ENCODE measurements at places on chromosomes 2 and 18. TPM values are rescaled to one million over a fixed set of nuclear protein-coding genes. Genes with fewer than 3 reads are reported as not detected.

C18orf54 gene
- 15.6 TPM for total RNA-seq

UGT1A6 gene
- not detected for total RNA-seq

CERKL gene
- total RNA-seq, result 0.72 TPM

COX7A2L gene
- 85.2 TPM for total RNA-seq

CDH7 gene
- total RNA-seq, result 2.3 TPM

ABCG5 gene
- total RNA-seq, result not detected

GPR75 gene
- total RNA-seq, result 4.8 TPM

IGFBP5 gene
- total RNA-seq, result 5.4 TPM

ANKRD29 gene
- total RNA-seq, result 2.6 TPM

SERTAD2 gene
- total RNA-seq, result 20.8 TPM

CCDC121 gene
- total RNA-seq, result 4.4 TPM

GRCh38 chr2:127424598-127425520 lies 6.6 kb downstream of the PROC start:
- no peaks in the 10 kb centered on the region for H3K36me3 ChIP-seq
- DNase-seq, result no peak
- no peaks in the 10 kb centered on the region for H3K27me3 ChIP-seq
- no peaks in the 10 kb centered on the region for H3K4me1 ChIP-seq
- no peak overlapping the region for H3K4me3 ChIP-seq

GRCh38 chr2:16614314-16614860 lies 51.2 kb downstream of the CYRIA start:
- no peaks in the 10 kb centered on the region for H3K27me3 ChIP-seq
- no peak overlapping the region for H3K4me3 ChIP-seq
- peaks cover 71% of the 10 kb centered on the region for H3K4me1 ChIP-seq
- DNase-seq, result peak; percentile 61
- peak overlapping the region; percentile 79 for H3K27ac ChIP-seq

DNA sequence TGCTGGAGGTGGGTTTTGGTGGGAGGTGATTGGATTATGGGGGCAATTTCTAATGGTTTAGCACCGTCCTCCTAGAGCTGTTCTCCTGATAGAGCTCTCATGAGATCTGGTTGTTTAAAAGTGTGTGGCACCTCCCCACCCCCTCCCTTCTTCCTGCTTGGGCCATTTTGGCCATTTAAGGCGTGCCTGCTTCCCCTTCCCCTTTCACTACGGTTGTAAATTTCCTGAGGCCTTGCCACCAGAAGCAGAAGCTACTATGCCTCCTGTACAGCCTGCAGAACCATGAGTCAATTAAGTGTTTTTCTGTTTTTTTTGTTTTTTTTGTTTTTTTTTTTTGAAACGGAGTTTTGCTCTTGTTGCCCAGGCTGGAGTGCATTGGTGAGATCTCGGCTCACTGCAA lies 335.7 kb upstream of the HS6ST1 start:
- H3K36me3 ChIP-seq, result no peaks in the 10 kb centered on the region
- no peak for DNase-seq
- H3K27me3 ChIP-seq, result no peaks in the 10 kb centered on the region
- no peaks in the 10 kb centered on the region for H3K4me1 ChIP-seq
- no peak overlapping the region for H3K27ac ChIP-seq

GRCh38 chr2:45575881-45576280 lies 35.2 kb downstream of the SRBD1 start:
- H3K27ac ChIP-seq, result no peak overlapping the region
- H3K27me3 ChIP-seq, result no peaks in the 10 kb centered on the region
- peaks cover 34% of the 10 kb centered on the region for H3K4me1 ChIP-seq
- no peak for DNase-seq

DNA sequence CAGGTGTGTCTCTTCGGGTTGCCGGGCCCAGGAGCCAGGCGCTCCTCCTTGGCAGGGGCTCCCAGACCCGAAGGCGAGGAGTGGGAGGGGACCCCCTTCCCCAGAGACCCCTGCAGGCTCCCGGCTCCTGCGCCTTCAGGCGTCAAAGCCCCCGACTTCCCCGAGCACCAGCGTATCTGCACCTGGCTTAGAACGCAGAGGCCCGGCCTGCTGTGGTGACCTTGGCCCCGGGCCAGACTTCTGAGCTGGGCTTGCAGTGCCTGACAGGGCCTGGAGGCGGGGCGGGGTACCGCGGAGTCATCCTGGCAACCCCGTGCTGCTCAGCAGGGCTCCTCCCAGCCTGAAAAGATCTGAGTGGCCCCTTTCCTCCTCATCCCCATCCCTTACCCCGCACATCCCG lies 27.0 kb downstream of the SKA1 start:
- H3K27ac ChIP-seq, result no peak overlapping the region
- H3K27me3 ChIP-seq, result no peaks in the 10 kb centered on the region
- peak; percentile 25 for DNase-seq
- H3K4me3 ChIP-seq, result no peak overlapping the region

DNA sequence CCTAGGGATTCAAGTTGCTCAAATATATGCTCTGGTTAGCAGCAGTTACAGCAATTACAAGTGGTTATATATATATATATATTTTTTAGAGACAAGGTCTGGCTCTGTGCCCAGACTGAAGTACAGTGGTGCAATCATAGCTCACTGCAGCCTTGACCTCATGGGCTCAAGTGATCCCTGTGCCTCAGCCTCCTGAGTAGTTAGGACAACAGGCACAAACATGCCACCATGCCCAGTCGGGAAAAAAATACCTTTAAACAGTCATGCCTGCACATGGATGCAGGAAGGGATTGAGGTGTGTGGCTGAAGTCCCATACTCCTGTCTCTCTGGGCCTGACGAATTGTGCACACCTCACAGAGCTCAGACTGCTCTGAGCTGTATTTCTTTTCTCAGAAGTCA lies 19.6 kb upstream of the DNAH7 start:
- no peak overlapping the region for H3K27ac ChIP-seq
- DNase-seq, result no peak
- H3K36me3 ChIP-seq, result no peaks in the 10 kb centered on the region
- no peaks in the 10 kb centered on the region for H3K27me3 ChIP-seq
- no peak overlapping the region for H3K4me3 ChIP-seq

GRCh38 chr2:237315829-237316225 lies 98.1 kb downstream of the COL6A3 start:
- no peak overlapping the region for H3K27ac ChIP-seq
- H3K4me3 ChIP-seq, result no peak overlapping the region
- H3K36me3 ChIP-seq, result no peaks in the 10 kb centered on the region
- no peak for DNase-seq
- H3K4me1 ChIP-seq, result no peaks in the 10 kb centered on the region

DNA sequence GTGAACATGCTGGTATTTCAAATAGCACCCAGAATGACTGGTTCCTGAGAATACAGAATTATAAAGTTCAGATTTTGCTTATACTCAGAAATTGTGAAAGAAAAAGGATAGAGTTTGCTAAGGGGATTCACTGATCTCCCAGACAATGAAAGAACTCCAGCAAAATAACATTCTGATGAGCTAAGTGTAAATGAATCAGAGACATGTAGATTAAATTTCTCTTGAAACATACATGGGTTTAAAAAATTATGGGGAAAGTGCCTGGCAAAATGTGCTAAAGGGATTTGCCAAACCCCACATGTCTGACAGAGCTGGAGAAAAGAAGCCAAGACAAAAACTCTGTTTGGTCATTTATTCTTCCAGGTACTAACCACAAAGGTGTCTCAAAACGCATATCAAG lies 116.3 kb downstream of the FTCDNL1 start:
- H3K4me1 ChIP-seq, result peaks cover 21% of the 10 kb centered on the region
- no peaks in the 10 kb centered on the region for H3K27me3 ChIP-seq
- H3K27ac ChIP-seq, result no peak overlapping the region
- DNase-seq, result no peak

DNA sequence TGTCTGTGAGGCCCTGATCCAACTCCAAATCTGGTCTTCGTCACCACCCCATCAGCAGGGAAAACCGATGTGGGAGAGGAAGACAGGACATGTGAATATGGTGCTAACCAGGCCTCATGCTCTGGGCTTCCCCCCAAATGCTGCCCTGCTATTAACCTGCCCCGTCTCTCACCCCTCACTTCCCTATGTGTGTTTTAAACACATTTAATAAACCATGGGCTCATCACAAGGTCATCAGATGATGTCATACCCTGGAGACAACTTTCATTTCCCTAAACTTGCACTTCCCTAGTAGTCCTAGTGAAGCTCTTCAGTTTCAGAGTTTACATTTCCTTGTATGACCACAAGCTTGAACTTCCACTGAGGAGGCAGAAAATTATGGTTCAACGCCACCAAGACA lies 49.9 kb downstream of the CD8B2 start:
- H3K36me3 ChIP-seq, result no peaks in the 10 kb centered on the region
- DNase-seq, result no peak
- H3K27me3 ChIP-seq, result peaks cover 4% of the 10 kb centered on the region
- no peak overlapping the region for H3K4me3 ChIP-seq
- no peaks in the 10 kb centered on the region for H3K4me1 ChIP-seq

DNA sequence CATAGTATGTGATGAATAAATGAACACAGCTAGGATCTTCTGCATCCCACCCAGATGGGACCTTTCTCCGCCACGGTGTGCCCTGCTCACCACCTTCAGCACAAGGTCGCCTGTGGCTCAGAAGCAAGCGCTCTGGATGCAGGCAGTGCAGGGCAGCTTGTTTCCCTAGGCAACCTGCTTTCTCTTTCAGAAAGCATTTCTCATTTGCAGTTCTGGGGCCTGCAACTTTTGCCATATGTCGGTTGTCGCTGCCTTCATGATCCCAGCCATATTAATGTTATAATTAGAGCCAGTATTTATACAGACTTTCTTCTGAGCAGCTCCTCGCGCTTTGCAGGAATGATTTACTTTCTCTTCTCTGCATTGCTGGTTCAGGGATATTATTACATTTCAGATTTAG lies 692.8 kb downstream of the RNF144A start:
- H3K36me3 ChIP-seq, result no peaks in the 10 kb centered on the region
- H3K4me1 ChIP-seq, result no peaks in the 10 kb centered on the region
- H3K4me3 ChIP-seq, result no peak overlapping the region
- no peak for DNase-seq

DNA sequence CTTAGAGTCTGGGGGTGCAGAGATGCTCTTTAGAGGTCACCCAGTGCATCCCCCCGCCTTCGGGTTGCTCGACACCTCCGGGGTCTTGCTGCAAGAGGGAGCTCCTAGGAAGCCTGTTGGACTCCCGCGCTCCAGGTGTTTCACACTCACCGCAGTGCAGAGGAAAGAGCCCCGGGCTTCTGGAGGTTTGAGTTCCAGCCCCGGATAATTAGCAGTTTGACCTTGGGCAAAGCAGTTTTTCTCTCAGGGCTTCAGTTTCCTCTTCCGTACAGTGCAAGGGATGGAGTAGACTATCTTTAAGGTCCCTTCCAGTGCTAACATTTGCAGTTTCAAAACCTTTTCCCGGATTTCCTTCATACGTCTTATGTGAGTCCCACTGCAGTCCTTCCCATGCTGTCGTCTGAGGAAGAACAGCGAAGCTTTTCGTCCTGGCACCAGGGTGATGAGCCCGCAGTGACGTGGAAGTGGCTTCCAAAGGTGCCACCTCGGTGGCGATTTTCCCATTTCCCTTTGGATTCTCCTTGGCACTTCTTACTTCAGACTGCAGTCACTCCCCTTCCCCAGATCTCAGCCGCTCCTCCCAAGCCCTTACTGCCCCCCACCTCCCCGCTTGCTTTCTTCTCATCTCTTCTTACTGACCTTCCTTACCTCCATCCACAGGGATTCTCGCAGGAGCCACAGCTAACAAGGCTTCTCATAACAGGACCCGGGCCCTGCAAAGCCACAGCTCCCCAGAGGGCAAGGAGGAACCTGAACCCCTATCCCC lies 585 bp downstream of the PNKD start:
- DNase-seq, result peak; percentile 41
- H3K27me3 ChIP-seq, result no peaks in the 10 kb centered on the region
- peak overlapping the region; percentile 91 for H3K4me3 ChIP-seq

- no peaks in the 10 kb centered on the region for H3K27me3 ChIP-seq
- H3K4me3 ChIP-seq, result no peak overlapping the region
- H3K27ac ChIP-seq, result no peak overlapping the region
- no peak for DNase-seq
- no peaks in the 10 kb centered on the region for H3K4me1 ChIP-seq
- H3K36me3 ChIP-seq, result no peaks in the 10 kb centered on the region
Measured at GRCh38 chr2:112189001-112189556, 50.9 kb downstream of the FBLN7 start.

GRCh38 chr2:200945395-200945729 lies 18.1 kb downstream of the ORC2 start:
- H3K27me3 ChIP-seq, result no peaks in the 10 kb centered on the region
- no peaks in the 10 kb centered on the region for H3K4me1 ChIP-seq
- no peak overlapping the region for H3K27ac ChIP-seq
- H3K4me3 ChIP-seq, result no peak overlapping the region

DNA sequence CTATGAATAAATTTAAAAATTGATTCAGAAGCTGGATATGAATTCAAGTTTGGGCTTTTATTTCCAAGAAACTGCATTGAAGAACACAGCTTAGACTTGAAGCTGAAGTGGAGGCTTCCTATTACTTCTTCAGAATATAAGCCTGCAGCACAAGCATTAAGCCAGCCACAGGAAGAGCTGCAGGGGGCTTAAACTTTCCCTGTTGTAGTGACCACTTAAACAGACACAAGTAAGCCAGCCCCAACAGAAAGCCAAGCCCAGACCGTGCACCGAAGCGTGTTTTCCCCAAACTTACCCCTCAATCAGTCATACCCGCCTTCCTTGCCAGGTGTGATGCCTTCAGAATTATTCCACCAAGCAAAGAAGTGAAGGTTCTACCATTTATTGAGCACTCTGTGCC lies 28.7 kb downstream of the ERMN start:
- no peaks in the 10 kb centered on the region for H3K36me3 ChIP-seq
- H3K4me1 ChIP-seq, result no peaks in the 10 kb centered on the region
- H3K27ac ChIP-seq, result no peak overlapping the region
- H3K4me3 ChIP-seq, result no peak overlapping the region
- H3K27me3 ChIP-seq, result peaks cover 18% of the 10 kb centered on the region

- H3K27ac ChIP-seq, result no peak overlapping the region
- DNase-seq, result no peak
- no peak overlapping the region for H3K4me3 ChIP-seq
- H3K27me3 ChIP-seq, result no peaks in the 10 kb centered on the region
- no peaks in the 10 kb centered on the region for H3K4me1 ChIP-seq
- no peaks in the 10 kb centered on the region for H3K36me3 ChIP-seq
Measured at GRCh38 chr18:34637094-34637801, 72.8 kb upstream of the DTNA start.

GRCh38 chr18:52764316-52764715 lies 424.3 kb downstream of the DCC start:
- H3K4me1 ChIP-seq, result peaks cover 25% of the 10 kb centered on the region
- H3K27ac ChIP-seq, result no peak overlapping the region
- no peaks in the 10 kb centered on the region for H3K27me3 ChIP-seq
- DNase-seq, result peak; percentile 92
- no peaks in the 10 kb centered on the region for H3K36me3 ChIP-seq
- no peak overlapping the region for H3K4me3 ChIP-seq

DNA sequence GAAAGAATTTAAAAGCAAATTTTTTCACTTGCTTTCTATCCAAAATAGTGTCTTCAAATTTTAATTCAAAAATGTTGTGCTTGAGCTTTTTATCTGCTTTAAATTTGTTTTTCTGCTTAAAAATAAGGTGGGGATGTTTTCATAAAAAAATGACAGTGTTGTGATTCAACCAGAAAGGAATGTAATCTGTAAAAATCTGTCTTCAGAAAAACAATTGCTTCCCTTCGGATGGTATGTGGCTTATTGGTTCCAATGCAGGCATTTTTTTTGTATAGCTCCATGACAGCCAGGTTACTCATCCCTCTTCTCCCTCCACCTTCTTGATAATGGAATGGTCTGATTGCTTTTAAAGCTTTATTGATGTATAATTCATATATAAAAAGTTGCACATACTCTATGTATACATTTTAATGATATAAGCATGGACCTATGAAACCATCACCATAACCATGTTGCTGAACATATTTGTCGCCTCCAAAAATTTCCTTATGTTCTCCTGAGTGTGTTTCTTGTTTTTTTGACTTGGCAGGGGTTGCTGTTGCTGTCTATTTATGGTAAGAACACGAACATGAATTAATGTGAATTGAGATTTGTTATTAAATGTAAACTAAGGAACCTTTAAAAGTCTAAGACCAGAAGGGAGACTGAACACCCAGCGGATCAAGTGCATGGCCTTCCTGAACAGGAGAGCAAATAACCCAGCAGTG lies 363.7 kb upstream of the SPHKAP start:
- H3K27ac ChIP-seq, result no peak overlapping the region
- no peaks in the 10 kb centered on the region for H3K27me3 ChIP-seq
- no peaks in the 10 kb centered on the region for H3K4me1 ChIP-seq

Data from A673 (cell line).